ENCODE measurements at places on chromosomes 2 and 18.
A peak's percentile ranks its signal among the peaks of the same experiment; 100 is the strongest.

GRCh38 chr2:42228101-42228500 is 58.9 kb downstream of the EML4 start:
- no peak for DNase-seq

GRCh38 chr2:96616535-96616934 is 21.6 kb downstream of the KANSL3 start:
- DNase-seq = no peak

DNA sequence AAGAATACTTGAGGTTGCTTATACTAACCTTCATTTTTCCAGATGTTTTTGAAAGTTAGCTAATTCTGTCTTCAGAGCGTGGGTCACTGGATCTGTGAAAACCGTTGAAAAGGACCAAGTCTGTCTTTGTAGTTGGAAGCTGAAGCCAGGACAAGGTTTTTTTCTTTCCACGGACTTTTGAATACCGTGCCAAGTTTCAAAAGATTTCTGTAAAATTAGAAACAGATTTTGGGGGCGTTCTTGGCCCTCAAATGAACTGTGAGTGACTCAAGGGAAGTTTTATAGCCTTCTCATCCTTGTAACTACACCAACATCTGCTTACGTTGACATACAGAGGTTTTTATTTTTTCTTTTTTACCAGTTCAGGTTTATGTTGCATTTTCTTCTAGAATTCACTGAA is at the start of gene FAP:
TSS of gene FAP (minus strand) at position 152 of the 400 bp plus-strand sequence. CDS start at position 34, 118 bp downstream.
- DNase-seq = no peak

DNA sequence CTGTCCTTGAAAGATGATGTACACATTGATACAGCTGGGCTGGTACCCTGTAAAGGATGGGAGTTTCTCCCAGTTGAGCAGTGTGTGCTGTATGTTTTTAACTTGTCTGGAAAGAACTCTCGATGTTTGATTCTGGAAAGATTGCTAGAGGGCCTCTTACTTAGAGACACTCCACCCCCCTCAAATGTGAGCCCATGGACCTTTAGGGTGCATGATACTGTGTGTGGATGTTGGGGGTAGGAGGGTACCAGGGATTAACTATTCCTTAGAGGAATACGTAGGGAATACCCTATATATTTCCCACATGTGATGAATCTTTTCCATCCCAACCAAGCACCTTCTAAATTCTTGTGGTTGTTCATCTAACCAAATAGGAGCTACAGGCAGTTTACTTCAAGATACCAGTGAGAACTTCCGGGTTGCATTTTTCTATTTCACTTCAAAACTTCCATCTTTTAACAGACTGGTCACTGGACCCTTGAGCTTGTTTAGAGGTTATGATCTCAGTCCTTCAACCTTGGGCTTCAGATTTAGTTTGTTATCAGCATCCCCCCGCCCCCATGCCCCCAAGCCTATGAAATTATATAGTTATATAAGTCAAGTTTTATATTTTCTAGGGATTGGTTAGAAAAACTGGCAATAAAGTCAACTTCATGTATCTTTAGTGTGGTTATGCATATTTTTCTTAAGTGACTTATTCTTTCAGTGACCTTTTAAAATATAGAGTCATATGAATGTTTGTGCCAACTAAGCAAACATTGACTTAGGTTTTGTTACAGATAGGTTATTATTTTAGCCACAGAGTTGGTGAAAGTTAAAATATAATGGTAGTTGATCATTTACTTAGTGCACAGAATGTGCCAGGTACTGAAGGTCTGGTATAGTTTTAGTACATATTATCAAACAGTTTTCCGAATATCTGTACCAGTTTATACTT is 18.2 kb downstream of the AFTPH start:
- DNase-seq = no peak

DNA sequence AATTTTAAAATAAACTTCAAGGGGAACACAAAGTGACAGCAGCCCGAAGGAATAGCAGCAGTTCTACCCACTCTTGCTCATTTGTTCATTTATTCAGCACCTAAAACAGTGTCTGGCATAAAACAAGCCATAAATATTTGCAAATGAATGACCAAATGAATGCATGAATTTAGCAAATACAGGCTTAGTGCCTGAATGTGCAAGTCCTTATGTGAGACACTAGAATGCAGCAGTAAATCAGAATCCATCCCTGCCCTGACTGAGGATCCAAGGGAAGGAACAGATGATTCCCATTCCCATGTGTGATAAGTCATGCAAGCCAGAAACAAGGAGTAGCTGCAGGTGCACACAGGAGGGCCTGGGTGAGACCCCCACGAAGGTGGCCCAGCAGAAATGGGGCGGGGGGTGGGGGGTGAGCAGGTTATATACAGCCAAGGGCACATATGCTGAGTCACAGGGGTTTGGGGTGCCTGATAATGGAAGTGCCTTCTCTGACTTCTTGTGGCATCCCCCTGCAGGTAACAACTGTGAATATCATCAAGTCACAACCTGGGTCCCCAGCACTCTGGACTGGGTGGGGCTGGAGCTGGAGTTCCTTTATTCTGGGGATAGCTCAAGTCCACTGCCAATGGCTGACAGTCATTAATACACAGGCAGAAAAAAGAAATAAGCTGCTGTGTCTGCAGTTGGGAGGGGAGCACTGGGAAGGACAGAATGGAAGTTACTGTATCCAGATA is 311.9 kb downstream of the TXNL1 start:
- no peak for DNase-seq

DNA sequence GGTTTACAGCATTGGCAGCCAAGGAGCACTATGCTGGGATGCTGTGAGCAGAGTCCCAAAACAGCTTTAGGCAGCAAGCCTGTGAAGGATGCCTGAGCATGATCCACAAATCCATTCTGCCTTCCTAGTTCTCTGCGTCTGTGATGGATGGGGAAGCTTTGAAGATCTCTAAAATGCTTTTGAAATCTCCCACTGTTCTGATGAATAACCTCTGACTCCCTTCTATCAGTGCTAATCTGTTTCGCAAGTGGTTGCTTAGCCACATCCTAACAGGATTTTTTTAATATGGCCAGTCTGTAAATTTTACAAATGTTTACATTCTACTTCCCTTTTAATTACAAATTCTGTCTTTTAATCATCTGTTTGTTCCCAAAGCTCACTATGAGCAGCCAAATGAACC is 319.2 kb downstream of the GULP1 start:
- no peak for DNase-seq

DNA sequence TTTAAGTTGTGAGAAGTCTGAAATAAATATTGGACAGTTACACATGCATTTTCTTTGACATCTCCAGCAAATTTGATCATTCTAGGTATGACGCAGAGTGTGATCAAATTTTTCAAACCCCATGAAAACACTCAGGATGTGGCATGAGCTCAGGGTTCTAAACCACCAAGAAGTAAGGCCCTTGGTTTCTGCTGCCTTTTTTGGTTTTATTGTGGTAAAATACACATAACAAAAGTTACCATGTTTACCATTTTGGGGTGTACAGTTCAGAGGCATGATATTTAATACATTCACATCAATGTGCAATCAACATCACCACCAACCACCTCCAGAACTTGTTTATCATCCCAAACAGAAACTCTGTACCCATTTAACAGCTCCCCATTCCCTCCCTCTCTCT is 64.3 kb upstream of the TTN start:
- DNase-seq = peak; percentile 49

GRCh38 chr2:40421631-40422297 is 30.1 kb downstream of the SLC8A1 start:
- no peak for DNase-seq

DNA sequence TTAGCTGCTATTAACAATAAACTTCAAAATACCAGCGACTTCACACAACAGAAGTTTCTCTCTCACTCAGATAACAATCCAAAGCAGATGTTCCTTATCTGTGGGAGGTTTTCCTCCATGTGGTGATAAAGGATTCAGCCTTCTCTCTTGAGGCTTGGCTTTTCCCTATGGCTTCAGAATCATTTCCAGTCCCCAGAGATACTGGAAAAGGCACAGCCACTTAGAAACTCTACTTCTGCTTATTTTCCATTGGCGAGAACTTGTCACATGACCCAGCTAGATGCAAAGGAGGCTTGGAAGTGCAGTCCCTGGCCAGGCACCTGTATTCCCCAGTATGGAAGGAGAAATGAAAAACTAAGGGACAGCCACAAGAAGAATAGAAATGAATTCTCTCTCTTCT is 344.8 kb downstream of the MTX2 start:
- no peak for DNase-seq

DNA sequence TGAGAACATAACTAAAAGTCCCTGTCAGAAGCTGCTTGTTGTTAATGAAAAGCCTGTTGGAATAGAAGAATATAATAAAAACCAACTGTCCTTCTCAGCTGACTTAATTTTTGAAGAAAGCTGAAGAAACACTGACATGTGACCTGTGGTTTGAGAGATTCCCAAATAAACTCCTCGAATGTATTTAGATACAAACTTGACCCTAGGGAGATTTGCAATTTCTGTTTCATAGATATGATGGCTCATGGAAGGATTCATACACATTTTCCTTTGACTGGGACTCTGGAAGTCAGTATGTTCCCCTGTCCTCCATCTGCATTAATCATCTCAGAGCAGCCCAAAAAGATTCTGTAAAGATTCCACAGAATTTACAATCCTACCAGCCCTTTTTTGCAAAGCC is 195.1 kb downstream of the TMEM247 start:
- no peak for DNase-seq

- DNase-seq = no peak
These were observed 359.3 kb upstream of the TNP1 start for GRCh38 chr2:217219164-217219520.

DNA sequence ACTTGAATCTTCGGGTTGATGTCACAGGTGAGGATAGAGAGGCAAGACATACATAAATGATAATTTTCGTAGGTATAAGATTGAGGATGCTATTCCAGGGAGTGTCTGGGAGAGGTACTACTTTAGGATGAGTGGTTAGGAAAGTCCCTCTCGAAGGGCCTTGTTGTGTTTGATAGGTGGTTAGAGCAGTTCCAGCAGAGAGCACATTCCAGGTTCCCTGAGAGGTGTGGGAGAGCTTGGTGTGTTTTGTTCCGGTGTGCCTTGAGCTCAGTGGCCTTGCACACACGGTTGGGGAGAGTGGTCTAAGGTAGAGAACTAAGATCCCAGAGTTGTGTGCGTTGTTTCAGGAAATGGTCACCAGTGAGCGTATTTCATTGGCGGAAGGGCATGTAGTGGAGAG is 191.4 kb downstream of the ZNF407 start:
- DNase-seq = no peak

GRCh38 chr18:58087928-58088690 is 44.1 kb downstream of the NEDD4L start:
- peak; percentile 76 for DNase-seq

GRCh38 chr2:174636987-174637386 is 39.4 kb upstream of the WIPF1 start:
- peak; percentile 8 for DNase-seq

DNA sequence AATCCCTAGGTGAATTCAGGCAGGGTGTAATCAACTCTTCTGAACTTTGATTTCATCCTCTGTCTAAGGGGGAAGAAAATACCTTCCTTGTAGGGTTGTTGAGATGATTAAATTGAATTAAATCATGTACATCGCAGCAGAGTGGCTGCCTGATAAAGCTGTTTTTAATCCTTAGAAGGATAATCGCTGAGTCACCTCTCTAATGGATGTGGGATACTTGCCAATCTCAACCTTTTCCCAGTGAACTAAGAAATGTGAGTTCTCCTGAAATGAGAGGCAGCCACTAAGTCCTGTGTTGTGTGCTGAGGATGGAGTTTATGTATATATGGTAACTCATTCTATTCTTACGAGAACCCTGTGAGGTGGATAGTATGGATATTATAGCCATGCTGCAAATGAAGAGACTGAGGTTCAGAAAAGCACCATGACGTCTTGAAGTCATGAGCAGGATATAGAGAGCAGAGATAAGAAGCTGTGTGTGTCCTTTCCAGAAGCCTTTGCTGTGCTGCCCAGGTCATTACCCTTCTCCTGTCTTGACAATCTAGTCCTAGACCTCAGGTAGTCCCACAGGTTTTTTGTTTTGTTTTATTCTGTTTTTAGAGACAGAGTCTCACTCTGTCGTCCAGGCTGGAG is 93.3 kb downstream of the HNRNPLL start:
- no peak for DNase-seq

GRCh38 chr2:177703159-177703558 is 310.6 kb downstream of the AGPS start:
- DNase-seq = no peak

DNA sequence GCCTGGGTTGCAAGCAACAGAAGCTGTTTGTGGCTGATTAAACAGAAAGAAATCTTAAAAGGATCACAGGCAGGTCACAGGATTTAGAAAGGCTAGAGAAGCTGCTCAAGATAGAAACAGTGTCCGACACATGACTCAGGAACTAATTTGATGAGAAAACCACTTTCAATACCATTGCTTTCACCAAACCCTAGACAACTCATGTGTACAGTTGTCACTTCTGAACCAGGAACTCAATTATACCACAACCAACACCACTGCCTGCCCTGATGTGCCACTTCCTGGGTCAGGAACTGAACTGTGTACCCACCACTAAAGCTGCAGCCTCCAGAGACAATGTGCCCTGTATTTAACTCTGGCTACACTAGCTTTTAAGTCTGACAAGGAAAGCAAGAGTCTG is 56.0 kb downstream of the TMEM247 start:
- no peak for DNase-seq

GRCh38 chr2:224555823-224556366 is 29.3 kb downstream of the CUL3 start:
- DNase-seq = no peak

DNA sequence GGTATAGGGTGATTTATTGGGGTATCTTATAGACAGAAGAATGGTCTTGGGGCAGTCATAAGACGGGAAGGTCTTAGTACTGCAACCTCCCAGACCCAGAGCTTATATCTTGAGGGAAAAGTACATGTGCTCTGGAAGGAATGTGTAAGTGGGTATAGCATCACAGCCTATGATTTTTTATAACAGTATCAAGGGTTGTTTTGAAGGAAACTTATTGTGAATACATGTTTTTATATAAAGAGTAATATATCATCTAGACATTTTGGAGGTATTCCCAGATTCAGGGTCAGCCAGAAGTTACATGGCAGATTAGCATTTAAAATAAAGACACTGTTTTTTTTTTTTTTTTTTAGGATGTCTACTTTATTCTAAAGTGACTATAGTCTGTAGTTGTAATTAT is 47.6 kb upstream of the STON1 start:
- DNase-seq = no peak

GRCh38 chr2:57674743-57675142 is 371.9 kb upstream of the VRK2 start:
- no peak for DNase-seq

DNA sequence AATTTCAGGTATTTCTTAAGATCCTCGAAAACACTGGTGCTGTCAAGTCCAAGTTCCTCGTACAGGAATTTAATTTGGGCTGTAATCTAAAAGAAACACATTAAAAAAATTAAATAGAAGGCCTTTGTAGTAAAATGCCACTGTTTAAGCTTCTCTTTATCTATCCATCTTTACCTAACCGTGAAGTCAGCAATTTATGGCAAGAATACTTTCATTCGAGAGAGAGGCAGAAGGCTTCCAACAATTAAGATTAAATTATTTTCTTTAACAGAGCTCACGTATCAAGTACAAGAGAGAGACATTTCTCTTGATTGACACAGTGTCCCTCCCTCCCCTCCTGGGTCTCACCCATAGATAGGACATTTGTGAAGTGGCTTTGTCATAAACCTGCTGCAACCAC is 39.9 kb downstream of the PREPL start:
- no peak for DNase-seq
